ENCODE measurements at places on chromosomes 3 and 15.

DNA sequence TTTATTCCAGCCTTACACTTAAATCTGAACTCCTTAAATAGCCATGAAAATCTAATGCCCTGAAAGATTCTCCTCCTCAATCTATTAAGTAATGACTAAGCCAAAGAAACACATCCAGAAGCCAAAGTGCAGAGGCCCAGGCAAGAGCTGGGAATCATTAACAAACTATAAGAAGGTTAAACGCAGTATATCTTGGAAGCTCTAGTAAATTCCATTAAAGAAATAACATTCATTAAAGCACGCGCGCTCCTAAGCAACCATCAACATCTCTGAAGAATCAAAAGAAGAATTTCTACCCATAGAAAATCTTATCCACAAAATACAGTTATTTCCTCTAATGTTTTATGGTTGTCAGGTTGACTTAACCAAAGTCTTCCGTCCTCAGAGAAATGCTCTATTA is 29.5 kb downstream of the MB21D2 start:
- no peak for DNase-seq

DNA sequence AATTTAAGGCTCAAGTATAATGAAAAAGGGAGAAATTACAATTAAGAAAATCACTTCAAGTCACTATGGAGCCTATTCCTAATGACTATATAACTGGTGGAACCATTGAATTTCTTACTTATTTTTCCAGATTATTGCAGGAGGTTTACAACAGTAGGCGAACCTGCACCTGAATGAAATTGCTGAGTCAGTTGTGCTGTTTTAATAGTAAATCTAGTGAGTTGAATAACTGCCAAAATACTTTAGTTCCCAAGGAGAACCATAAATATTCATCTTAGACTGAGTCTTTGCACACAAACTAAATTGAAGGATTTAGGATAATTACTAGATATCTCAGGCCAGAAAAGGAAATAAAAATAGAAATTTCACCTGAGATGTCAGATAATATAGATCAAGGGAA is 1052.8 kb downstream of the NAALADL2 start:
- no peak for DNase-seq

GRCh38 chr3:169764312-169764881 is 463 bp downstream of the TERC start:
- peak; percentile 51 for DNase-seq

DNA sequence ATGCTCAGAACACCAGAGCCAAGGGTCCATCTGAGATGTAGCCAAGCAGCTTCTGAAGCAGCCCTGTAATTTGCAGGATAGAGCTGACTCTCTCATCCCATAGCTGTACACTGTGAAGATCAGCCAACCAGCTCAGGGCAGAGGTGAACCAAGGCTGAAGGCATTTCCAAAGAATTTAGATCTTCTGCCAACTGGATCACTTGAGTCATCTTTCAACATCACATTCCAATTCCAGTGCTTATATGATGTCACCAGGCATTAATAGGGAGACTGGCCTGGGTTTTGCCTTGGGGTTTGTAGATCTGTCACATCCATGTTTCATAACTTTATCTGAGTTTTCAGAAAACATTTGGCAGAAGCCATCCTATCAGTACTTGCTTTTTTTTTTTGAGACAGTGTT is 98.2 kb downstream of the NR2F2 start:
- no peak for DNase-seq

GRCh38 chr15:25670621-25671020 is 192.5 kb downstream of the ATP10A start:
- no peak for DNase-seq

- no peak for DNase-seq
Measured at GRCh38 chr3:64213962-64214379, 11.3 kb downstream of the PRICKLE2 start.

GRCh38 chr3:171661484-171661883 is 148.8 kb downstream of the PLD1 start:
- DNase-seq: no peak

DNA sequence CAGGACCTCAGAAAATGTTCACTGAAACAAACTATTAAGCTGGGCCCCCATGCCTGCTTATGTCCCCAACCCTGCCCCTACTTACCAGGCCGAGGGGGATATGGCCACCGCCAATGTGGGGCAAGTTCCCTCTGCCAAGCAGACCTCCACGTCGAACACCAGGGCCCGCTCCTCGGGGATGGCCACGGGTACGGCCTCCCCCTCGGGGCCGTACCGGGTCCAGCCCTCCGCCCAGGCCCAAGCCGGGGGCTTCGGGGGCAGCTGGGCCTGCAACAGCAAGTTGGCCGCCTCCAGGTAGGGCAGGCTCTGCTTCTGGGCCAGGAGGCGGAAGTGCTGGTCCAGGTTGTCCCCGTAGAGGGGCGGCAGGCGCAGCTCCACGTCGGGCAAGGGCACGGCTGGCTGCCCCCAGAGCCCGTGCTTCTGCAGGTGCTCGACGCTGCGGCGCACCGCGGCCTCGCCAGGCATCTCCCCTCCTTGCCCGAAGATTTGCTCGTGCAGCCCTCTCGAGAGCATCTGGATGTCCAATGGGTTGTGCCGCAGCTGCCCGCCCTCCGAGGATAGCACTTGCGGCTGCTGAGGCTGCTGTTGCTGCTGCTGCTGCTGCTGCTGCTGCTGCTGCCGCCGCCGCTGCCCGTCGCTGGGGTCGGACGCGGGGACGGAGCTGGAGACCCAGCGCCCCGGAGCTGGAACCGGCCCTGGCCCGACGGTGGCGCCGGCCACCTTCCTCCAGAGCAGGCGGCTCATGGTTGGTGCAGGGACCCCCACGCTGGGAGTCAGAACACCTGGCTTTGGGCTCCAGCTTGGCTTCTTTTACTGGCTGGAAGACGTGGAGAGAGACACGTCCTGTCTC is 1.4 kb downstream of the POLG start:
- DNase-seq: no peak

DNA sequence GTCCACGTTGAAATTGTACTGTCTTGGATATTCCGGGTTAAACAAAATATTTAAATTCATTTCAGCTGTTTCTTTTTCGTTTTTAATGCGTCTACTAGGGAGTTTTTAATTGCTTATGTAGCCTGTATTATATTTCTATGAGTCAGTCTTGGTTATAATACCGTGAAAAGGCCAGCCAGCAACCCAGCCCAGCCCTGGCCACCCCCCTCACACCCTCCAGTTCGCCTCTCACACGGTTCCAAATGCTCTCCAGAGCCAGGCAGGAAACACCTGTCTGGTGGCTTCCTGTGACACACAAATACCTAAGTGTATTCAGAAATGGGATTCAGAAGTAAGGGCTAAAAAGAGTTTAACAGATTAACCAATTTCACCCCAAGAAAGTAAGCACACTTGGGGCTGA is 4.4 kb downstream of the SH3BP5 start:
- DNase-seq: peak; percentile 39

- peak; percentile 84 for DNase-seq
Measured at GRCh38 chr3:42071904-42072812, 19.0 kb upstream of the TRAK1 start.

DNA sequence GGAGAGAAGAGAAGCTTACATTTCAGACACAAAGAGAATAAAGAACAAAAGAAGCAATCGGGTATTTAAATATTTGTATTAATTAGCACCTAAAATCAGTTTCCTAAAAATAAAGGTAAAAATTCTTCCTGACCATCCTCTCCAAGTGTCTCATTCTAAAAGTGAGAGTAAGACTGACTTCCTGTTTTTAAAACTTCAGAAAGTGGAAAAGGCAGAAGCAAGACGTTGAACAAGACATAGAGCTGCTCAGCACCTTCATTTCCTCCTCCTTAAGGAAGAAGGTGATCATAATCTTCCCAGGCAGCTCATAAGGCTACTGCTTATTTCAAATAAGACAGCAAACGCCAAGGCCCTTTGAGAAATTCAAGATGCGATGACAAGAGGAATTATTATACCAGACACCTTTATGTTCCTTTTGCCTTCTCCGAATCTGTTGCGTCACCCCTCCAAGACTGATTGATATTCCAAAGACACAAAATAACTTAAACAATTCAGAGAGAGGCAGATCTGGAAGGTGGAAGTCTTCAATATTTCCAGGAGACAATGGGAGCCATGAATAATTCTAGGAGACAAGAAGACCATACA is 238.8 kb upstream of the TLE3 start:
- no peak for DNase-seq

DNA sequence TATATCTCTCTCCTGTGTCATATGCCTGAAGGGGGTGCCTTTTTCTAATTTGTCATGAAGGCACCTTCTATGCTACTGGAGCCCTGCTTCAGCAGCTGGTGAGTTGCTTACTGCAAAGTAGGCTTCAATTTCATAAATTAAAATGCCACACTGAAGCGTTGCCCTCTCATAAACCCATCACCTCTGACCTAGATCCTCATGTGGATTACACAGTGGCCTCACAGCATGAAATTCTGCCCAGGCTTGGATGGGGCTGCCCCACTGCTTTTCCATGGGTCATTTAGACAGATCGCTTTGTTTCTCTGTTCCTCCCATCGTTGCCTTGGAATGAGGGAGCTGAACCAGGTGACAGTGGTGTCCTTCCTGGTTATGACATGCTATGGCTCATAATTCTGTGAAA is 131.2 kb downstream of the RPL22L1 start:
- DNase-seq: no peak

DNA sequence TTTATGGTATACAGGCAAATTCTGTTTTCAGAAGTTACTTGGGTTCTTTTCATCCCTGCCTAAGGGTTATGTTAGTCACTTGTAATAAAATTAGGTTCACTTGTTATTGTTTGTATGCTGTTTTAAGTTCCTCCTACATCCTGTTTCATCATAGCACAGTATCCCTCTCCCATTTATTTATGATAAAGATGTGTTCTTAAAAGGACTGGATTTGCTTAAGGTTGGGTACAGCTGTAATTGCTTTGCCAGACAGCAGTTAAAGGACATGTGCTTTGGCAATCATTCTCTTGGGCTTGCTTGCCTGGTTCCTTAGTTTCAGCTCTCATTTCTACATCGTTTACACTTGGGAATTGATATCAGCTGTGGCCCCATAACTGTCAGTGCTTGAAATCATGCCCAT is 11.7 kb downstream of the ATP2C1 start:
- DNase-seq: peak; percentile 55

DNA sequence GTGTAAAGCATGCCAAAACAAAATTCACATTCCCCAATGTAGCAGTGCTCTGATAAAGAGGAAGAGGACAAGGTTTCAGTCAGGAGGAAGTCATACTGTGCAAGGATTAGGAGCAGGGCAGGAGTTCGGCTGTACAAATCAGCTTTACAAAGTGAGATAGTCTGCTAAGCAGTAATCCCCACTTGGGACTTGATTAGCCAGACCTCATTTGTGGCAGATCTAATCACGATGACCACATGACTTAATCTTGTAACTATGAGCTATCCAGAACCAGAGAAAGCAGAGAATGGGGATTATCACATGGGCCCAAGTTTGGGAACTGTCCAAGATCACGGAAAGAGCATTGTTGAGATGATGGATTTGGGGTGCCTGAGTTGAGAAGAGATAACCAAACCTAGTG is 7.8 kb downstream of the DCBLD2 start:
- no peak for DNase-seq

GRCh38 chr3:72258361-72259141 is 473.6 kb upstream of the PROK2 start:
- peak; percentile 85 for DNase-seq

DNA sequence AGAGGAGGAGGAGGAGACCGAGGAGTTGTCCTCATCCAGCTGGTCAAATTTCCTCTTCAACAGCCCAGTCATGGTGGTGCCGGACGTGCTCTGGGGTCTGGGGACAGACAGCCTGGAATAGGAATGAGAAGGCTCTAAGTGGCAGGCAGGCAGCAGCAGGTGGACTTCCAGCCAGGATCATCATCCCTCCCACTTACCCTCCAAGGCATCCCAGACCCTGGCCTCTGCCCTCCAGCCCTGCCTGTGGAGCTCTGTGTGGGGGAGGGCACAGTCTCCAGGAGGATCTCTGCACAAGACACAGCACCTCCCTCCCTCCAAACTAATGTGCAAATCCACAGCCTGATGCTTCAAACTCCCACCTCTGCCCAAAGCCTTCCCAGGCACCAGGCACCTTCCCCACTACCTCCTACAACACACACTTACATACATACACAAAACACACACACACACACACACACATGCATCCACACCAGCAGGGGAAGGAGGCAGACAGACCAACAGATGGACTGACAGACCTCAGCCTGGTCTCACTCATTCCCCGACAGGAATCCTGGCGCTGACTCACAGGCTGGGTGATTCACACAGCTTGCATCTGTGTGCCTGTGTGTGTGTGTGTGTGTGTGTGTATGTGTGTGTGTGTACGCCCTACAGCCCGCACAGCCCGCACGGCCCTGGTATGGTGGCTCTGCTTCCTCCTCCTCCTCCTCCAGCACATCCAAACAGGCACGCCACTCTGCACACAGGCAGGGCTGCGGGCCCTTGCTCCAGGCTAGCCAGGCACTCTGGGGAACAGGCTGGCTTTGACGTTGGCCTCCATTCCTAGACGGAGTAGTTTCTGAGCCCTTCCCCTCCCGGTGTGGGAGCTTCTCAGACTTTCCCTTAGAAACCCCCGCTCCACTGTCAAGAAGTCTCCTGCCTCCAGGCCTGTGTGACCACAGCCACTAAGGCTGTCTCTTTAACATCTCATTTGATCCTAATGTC is 6.5 kb downstream of the CSRNP1 start:
- DNase-seq: peak; percentile 28

- no peak for DNase-seq
Measured at GRCh38 chr3:196096382-196096953, 14.6 kb upstream of the TFRC start.

DNA sequence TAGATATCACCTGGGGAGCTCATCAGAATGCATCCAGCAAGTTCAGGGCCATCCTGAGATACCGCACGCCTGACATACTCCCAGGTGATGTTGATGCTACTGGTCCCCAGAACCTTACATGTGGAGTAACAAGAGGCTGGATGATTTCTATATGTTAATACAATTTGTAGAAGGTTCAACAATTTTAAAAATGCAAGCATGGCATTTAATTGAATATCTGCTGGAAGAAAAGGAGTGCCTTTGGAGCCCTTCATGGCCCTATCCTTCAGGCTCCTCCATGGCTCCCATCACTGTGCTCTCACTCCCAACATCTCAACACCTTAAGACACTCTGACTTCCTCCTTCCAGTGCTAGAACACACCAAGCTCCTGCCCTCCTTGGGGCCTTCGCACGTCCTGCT is 36.6 kb downstream of the LMCD1 start:
- DNase-seq: no peak

- no peak for DNase-seq
Measured at GRCh38 chr3:37435572-37435971, 261.2 kb upstream of the LRRFIP2 start.

DNA sequence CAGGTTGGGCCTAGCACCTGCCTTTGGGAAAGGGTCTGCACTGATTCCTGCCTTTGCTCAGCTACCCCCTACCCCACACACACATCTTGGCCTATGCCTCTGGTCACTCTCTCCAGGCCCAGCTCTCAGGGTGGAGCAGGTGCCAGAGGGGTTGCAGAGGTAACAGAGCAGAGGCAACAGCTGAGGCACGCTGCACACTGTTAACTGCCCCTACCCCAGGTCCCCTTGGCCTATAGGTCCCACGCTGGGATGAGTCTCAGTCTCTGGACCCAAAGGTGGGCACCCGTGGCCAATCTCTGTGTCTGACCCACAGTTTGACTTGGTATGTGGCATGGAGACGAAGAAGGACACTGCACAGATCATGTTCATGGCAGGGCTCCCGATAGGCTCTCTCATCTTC is 24.8 kb downstream of the SLC22A14 start:
- no peak for DNase-seq

- no peak for DNase-seq
Measured at GRCh38 chr15:25184356-25185155, 229.8 kb downstream of the SNRPN start.

GRCh38 chr3:142523921-142524566 is 54.5 kb downstream of the ATR start:
- DNase-seq: peak; percentile 56

Measured in NCI-H2171 treated with DMSO at 0.1 percent for 48 hours (cell line).